ENCODE measurements at places on chromosomes 3 and 15.

DNA sequence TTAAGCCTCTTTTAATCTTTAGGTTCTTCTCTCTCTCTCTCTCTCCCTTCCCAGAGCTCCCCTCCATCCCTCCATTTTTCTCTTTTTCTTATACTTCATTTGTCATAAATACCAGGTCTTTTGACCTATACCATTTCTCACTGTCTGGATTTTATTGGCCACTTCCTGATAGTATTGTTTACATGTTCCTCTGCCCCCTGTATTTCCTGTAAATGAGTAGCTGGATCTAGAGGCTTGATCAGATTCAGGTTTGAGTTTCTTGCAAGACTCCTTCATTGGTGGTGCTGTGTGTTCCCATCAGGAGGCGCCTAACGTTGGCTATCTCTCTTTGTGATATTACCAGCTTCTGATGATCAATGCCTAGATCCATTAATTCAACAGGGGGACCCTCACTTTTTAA, 42.2 kb downstream of the DAPK2 start:
- no peak for DNase-seq

DNA sequence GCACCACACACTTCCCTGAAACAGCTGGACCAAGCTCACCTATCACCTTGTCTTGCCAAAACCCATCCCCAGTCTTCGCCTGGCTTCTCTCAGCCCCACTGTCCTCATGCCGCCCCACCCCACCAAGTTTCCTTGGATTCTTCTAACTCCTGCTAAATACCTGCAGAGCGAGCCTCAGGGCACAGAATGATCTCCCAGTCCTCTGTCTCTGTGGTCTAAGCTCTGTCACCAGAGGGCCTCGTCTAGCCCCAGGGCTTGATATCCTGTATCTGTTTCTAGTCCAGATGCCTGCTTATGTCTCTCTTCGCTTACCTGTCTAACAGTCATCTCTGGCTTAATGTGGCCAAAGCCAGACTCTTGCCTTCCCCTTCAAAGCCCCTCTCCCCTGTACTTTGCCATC, 9.7 kb downstream of the CCDC12 start:
- DNase-seq: no peak

DNA sequence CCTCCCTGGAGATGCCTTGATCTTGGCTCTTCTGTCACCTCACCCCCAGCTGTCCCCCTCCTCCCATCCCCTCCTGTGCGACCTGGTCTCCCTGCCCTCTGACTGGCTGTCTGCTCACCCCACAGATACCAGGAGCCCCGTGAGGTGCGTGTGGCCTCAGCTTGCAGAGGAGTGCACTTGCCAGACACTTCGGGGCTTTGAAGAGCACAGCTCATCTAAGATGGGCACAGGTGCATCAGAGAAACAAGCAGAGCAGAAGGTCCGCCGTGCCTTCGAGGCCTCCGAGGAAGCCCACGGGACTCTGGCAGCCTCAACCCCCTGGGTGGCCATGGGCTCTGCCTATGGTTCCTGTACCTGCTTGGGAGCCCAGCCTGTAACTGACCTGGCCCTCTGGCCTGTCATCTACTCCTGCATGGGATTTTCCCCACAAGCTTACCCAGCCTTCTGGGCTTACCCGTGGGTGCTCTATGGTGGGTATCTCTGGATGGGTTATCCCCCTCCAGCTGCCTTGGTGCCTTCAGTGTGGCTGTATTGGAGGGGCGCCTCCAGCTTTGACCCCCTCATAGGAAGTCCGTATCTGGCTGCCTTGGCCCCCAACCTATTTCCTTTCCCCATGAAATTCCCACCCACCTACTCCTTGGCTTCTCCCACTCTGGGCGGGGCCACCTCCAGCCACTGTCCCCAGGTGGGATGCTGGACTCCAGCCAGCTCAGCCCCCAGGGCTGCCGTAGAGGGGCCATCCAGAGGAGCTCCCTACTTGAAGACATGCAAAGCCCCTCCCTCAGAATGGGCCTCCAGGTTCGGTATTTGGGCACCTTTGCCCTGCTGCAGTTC, 3.8 kb downstream of the PRR23E start:
- DNase-seq: no peak

- DNase-seq: no peak
These were observed 23.8 kb upstream of the ZNF148 start for GRCh38 chr3:125398952-125399351.

GRCh38 chr3:194691481-194692283, 6.0 kb downstream of the FAM43A start:
- no peak for DNase-seq

DNA sequence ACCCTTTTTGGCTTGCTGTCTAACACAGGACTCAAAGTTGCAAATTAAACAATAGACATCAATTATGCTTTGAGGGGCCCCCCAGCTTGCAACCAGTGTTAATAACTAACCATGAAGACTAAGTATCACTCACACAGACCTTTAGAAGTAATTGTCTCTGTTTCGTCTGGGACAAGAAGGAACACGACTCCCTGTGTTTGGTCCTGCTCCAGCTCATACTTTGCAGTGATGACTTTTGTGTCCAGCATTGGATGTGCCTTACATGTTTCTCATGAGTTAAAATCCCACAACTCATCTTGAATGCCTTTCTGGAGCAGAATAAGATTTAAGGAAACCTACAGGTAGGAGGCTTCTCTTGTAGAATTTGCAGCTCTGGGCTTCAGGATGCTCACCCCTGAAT, 53.1 kb downstream of the GMNC start:
- DNase-seq: no peak

GRCh38 chr15:92614301-92614700, 41.3 kb downstream of the FAM174B start:
- no peak for DNase-seq

DNA sequence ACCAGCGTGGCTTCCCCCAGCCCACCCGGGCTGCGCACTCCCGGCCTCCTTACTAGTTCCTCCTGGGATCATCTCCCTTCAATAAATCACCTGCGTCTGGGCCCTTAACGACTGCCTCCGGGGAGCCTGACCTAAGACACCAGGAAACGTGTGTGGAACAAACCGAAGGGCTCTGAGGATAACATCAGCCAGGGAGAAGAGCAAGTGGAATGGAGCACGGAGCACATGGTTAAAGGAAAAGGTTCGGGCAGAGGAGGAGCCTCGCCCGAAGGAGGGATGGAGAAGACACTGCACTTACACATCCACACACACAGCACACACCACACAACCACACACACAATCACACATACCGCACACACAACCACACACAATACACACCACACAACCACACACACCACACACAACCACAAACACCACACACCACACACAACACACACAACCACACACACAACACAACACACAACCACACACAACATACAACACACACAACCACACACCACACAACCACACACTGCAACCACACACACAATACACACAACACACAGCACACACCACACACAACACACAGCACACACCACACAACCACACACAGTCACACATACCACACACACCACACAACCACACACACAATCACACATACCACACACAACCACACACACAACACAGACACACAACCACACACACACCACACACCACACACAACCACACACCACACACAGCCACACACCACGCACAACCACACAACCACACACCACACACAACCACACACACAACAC, 24.7 kb downstream of the CPN2 start:
- peak; percentile 18 for DNase-seq

- no peak for DNase-seq
These were observed 155.6 kb downstream of the TIGIT start for GRCh38 chr3:114449271-114450007.

- DNase-seq: no peak
These were observed 615.1 kb upstream of the KCNMB2 start for GRCh38 chr3:177921153-177921552.

- DNase-seq: no peak
These were observed 210.6 kb downstream of the ATP8B4 start for GRCh38 chr15:49908236-49908932.

DNA sequence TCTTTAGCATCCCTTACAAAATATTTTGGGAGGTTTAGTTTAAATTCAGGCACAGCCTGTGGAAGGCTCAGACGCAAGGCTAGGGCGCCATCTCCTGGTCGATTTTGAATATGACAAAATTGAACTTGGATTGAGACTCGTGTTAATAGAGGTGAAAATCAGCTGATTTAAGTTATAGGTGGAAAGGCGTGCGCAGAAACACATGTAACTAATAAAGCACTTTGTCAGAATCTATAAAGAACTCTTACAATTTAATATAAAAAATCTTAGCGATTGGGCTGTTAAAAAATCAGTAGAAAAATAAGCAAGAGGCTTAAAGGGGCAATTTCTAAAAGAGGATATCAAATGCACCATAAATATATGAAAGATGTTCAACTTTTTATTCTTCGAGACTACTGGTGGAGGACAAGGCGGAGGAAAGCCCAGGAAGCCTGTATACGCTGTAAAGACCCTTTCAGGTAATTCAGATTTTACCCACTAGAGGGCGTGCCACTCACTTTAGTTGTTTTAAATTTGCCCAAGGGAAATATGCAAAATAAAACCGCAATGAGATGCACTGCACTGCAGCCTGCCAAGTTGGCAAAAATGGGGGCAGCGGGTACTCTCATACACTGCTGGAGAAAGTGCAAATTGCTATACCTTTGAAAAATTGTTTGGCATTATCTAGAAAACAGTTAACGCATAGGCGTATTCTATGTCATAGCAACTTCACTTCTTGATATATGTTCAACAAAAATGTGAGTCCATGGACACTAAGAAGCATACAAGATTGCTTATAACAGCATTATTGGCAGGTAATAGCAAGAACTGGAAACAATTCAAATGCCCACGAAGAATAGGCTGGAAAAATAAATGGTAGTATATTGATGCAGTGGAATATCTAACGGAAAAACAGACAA, 64.7 kb downstream of the SLC30A4 start:
- DNase-seq: peak; percentile 89

DNA sequence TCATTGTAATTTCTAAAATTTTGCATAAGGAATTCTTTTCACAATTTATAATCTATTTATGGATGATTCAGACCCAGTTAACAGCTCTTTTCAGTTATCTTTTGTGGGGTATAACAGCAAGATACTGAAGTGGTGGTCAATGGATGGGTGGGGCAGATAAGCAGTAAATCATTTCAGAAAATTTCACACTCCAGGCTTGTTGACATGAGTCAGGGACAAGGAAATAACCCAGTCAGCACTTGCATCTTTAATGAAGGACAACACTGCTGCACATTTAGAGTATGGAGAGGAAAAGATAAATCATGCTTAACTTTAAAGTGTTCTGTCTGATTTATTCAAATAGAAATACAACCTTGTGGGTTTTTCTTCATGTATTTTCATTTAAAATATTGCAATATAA, 181.6 kb downstream of the ROBO1 start:
- DNase-seq: no peak

DNA sequence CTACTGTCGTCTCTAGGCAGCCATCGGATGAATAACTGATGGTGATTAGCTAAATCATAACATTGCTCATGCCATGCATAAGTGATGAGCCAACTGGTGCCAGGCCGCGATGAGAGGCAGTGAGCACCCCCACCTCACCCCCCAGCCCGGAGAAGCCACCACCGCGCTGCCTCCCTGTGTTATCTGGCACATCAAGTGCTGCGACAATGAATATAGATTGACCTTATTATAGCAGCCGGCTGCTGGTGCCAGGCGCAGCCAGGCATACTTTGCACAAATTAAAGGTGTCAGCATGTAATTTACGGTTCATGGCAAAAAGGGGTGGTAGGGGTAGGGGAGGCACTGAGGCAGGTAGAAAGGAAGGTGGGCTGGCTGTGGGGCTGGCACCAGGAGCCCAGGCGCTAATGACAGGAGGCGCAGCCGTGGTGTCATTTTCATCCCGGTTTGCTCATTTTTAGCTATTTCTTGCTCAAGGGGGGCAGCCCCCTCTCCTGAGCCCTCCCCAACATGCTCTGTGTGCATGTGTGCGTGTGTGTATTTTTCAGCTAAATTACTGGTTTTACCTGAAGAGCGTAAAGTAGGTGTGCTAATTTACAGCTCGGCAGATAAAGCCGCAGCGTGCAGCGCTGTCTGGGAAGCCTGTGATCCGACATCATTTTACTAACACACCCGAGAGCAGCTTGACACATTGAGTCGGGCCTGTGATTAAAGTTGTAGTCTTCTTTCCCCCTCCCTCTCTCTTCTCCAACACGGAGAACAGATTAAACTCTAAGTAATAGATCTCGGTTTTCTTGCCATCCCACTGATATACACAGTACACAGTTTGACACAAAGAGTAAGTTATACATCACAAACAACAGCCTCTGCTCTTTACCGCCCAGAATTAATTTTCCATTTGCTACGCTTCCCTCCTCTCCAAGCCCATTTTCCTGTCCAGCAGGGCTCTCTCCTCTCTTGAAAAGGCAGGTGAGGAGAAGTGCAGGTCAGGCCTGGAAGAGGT, 212.3 kb downstream of the RPLP1 start:
- DNase-seq: no peak

GRCh38 chr3:58217209-58217811, 6.5 kb upstream of the DNASE1L3 start:
- peak; percentile 67 for DNase-seq

GRCh38 chr15:67680641-67681040, 138.1 kb downstream of the MAP2K5 start:
- no peak for DNase-seq

GRCh38 chr3:141469720-141470119, 17.1 kb upstream of the RASA2 start:
- DNase-seq: no peak

DNA sequence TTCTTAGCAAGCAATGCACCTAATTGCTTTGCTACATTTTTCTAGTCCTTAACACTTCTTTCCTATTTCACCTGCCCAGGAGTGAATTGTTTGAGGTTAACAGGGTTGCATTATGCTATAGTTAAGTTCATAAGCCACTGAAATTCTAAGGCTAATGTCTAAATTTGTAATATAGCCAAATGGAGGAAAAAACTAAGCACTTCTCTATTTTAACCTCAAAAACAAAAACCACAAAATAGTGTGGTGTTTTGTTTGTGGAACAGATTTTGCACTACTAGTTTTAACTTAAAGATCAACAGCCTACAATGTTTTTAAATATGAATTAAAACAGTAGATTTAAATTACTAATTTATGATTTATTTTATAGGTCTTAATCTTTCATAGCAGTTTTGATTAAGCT, 5.5 kb downstream of the ATOSA start:
- DNase-seq: no peak

- DNase-seq: no peak
These were observed 42.0 kb downstream of the AGBL1 start for GRCh38 chr15:86121568-86122225.

- no peak for DNase-seq
These were observed 4.0 kb upstream of the POPDC2 start for GRCh38 chr3:119664370-119664769.

- DNase-seq: no peak
These were observed 17.6 kb downstream of the SEMA3F start for GRCh38 chr3:50172626-50173220.
